ENCODE measurements at places on chromosomes 7 and 10. TPM values are rescaled to one million over a fixed set of nuclear protein-coding genes. Genes with fewer than 3 reads are reported as not detected.

The ZNF425 gene
- 1.2 TPM for total RNA-seq

The SLIT1 gene
- 0.06 TPM for total RNA-seq

The FKBP6 gene
- not detected for total RNA-seq

The TFR2 gene
- 0.64 TPM for total RNA-seq

The TAC1 gene
- 1.7 TPM for total RNA-seq

The AKR1B1 gene
- 26.8 TPM for total RNA-seq

The PRPS1L1 gene
- not detected for total RNA-seq

The RADIL gene
- total RNA-seq: 1.9 TPM

The AKR1B15 gene
- total RNA-seq: 7.8 TPM

The SCIN gene
- 95.5 TPM for total RNA-seq

The OR2A1 gene
- total RNA-seq: not detected

The GRM3 gene
- not detected for total RNA-seq

The NCF1 gene
- total RNA-seq: 4.4 TPM
